NCI-H187 treated with DMSO at 0.1 percent for 48 hours (cell line): ENCODE measurements at places on chromosomes 7 and 10.

GRCh38 chr10:62043421-62044021 is 142.0 kb downstream of the ARID5B start:
- DNase-seq: no peak

DNA sequence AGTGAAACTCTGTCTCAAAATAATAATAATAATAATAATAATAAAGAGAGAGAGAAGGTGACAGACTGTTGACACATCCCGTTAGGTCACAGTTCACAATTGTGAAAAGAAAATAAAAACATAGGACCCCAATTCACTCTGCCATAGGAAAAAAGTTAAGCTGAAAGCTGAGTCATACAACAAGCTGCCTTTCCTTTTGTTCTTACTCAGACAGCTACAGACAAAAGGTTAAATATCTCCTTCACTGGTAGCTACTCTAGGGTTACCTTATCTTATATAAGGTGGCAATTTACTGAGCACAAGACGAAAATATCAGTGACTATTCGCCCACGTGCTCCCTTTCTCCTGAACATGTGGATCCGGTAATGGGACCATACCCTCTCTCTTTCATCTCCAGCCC is 17.5 kb downstream of the TUBAL3 start:
- DNase-seq: no peak

- DNase-seq: no peak
These were observed 101.4 kb upstream of the DLX6 start for GRCh38 chr7:96903906-96904305.

GRCh38 chr7:120014925-120015465 is 258.0 kb upstream of the KCND2 start:
- DNase-seq: no peak

- no peak for DNase-seq
These were observed 115.9 kb downstream of the CCNY start for GRCh38 chr10:35452171-35452570.

DNA sequence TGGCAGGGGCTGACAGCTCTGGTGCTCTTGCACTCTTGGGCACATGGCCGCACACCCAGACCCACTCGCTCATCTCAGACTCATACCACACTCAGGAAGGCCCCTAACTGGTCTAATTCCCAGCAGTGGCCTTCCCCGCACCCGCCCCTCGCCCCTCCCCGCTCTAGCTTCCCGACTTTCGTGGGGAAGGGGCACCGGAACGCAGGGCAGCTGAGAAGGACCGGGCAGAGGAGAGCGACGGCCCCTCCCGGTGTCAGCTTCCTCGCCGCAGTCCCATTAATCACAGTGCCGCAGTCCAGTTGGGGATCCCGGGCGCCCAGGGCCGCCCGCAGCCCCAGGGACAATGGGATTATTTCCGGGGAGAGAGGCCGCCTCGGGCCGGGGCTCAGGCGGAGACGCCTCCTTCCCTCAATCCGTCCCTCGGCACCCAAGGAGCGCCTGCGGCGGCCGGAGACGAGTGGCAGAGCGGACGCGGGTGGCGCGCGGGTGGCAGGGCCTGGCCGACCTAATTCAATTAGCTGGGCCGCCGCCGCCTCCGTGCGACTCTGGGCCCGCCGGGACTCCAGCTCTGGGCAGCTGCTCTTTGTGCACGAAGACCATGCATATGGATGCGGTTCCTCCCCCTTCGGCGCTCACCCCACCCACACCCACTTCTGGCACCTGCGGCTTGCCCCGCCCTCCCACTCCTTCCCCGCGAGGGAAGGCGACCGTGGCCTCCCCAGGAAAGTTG is 7.8 kb upstream of the TLX1 start:
- DNase-seq: no peak

DNA sequence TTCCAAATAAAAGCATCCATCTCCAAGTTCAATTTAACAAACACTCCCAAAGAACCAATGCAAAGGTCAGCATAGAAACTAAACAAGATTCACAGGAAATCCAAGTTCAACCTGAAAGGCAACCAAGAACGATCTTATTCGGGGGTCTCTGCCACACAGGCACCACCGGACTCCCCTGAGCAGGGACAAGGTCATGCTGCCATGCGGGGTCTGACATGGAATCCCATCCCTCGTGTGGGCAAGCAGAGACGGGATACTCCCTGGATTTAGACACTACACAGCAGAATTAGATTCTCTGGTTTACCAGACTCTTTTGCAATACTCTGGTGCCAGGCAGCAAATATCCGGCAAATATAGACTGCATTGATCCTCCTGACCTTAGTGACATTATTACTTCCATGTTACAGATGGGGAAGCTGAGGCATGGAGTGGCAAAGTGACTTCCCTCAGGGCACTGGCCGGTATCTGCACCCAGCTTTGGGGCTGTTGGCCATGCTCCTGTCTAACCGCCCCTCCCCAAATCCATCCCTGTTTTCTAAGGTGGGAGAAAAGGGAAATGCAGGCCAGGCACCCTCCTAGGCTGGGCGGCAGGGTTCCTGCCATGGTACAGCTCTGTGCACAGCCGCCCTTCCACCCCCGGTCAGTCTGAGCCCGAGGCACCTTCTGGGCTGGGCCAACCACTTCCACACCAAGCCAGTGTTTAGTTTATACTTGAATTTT is 111.8 kb downstream of the VIPR2 start:
- no peak for DNase-seq

DNA sequence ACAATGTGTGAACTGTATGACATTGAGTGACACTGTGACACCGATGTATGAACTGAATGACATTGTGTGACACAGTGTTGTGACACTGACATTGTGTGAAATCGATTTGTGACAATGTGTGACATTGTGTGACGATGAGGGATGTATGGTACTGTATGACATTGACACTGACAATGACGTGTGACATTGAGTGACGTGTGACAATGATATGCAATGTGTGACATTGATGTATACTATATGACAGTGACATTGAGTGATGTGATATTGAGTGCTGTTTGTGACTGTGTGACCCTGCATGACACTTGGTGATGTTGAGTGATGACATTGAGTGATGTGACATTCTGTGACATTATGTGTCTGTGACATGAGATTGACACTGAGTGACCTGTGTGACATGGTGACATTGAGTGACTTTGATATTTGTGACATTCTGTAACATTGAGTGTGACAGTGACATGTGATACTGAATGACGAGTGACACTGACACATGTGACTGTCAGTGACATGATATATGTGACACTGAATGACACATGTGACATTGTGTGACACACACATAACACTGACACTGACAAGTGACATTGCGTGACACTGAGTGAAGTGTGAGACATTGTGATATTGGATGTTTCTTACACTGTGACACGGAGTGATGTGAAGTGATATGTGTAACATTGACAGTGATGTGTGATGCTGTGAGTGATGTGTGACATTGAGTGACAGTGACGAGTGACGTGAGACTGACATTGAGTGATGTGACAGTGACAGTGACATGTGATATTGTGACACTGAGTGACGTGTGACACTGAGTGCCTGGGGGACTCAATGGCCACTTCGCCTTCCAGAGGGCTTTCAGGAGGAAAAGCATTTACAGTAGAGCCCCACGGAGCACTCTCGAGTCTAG is 167.5 kb downstream of the PRKAG2 start:
- DNase-seq: no peak

DNA sequence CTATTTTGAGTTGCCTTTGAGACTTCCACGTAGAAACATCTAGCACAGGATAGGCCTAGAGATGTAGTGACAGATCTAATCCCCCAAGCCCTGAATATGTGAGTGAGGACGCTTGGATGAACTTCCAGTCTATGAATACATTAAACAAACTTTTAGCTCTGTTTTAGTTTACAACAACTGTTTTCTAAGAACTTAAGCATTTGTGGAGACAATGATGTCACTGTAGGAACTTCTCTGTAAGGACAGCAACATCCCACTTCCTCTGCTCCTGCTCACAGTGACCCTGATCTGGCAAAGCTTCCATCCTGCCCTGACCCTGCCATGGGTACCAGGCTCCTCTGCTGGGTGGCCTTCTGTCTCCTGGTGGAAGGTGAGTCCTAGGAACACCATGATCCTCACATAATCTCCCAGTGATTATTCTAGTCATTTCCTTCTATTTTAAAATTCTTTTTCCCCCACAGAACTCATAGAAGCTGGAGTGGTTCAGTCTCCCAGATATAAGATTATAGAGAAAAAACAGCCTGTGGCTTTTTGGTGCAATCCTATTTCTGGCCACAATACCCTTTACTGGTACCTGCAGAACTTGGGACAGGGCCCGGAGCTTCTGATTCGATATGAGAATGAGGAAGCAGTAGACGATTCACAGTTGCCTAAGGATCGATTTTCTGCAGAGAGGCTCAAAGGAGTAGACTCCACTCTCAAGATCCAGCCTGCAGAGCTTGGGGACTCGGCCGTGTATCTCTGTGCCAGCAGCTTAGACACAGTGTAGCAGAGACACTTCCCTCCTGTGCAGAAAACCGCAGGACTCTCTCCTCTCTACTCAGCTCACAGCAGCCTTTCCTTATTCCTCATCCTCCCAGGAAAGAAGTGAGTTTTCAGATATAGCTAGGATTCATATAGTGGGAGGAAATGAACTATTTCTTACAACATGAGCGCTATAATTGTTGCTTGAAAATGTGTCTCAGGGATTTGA is 194.4 kb upstream of the PRSS1 start:
- DNase-seq: no peak

- no peak for DNase-seq
These were observed 24.4 kb downstream of the PLXNA4 start for GRCh38 chr7:132551886-132552285.

GRCh38 chr7:26170663-26171062 is 18.7 kb downstream of the NFE2L3 start:
- DNase-seq: no peak

GRCh38 chr7:93856323-93856722 is 34.2 kb downstream of the TFPI2 start:
- DNase-seq: no peak

- no peak for DNase-seq
These were observed 125.4 kb upstream of the NPVF start for GRCh38 chr7:25353732-25354131.

GRCh38 chr7:33420311-33420940 is 291.1 kb downstream of the BBS9 start:
- no peak for DNase-seq

DNA sequence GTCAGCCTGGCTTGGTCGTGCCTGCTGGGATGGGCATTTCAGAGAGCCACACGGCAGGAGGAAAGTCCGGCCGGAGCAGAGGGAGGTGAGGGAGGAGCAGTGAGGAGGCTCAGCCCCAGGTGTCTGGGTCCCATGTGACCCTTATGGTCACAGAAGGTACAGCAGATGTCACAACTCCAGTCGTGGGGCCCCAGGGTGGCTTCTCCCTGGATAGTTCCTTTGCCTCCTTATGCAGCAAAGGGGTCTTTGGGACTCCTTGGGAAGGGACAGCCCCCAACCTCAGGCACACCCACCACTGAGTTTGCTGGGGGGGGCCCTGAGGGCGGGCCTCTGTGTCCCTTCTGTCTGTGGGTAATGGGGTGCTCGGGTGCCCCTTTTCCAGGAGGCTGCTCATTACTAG is 19.6 kb upstream of the PRKAG2 start:
- DNase-seq: no peak
